ENCODE measurements at places on chromosomes 6 and 20. TPM values are rescaled to one million over a fixed set of nuclear protein-coding genes. Genes with fewer than 3 reads are reported as not detected.

Gene ENPP5
- total RNA-seq, result not detected

Gene ELOVL4
- total RNA-seq, result 6.2 TPM

Gene ERVFRD-1
- not detected for total RNA-seq

Gene PTCRA
- not detected for total RNA-seq

Gene RRBP1
- total RNA-seq, result 244 TPM
